ENCODE measurements at places on chromosomes 16 and 17.

DNA sequence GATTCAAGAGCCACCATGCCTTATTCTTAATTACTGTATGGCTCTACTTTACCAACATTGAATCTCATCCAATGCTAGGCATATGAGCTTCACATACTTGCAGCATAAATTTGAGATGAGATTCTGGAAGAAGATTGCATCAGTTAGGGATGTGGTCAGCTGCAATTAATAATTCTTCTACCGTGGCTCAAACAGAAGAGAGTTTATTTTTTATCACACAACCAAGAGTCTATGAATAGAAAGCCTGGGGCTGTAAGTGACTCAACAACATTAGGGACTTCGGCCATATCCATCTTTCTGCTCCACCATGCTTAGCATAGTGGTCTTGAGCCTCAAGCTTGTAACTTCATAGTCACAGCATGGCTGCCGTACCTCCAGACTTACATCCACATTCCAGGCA lies 179.4 kb upstream of the IRX6 start:
- no peak for DNase-seq

DNA sequence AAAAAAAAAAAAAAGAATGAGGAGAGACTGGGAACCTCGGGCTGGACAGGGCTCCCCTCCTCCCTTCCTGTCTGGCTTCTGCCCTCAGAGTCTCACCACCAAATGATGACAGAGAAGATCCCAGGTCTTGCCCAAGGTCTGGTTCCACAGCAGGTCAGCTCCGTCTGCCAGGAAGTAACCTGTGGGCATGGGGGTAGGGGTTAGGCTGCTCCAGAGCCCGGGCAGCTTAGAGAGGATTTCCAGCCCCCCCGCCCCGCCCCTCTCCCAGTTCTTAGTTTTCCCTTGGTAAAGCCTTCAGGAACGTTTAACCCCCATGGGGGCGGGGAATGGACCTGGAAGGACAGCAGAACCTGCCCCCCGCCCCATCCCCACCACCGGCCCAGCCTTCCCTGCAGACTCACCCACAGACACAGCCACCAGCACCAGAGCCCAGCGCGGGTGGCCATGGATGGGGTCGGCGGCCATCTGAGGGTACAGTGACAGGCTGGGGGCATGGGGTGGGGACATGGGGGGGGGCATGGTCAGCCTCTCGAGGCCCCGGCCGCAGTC lies 700 bp downstream of the TLCD2 start:
- DNase-seq, result no peak

GRCh38 chr16:29925105-29925756 lies 795 bp downstream of the KCTD13 start:
- no peak for DNase-seq

GRCh38 chr17:81071761-81072741 lies 37.1 kb downstream of the BAIAP2 start:
- DNase-seq, result no peak

- no peak for DNase-seq
These were observed 190.3 kb downstream of the RBFOX3 start for GRCh38 chr17:79420318-79421243.

GRCh38 chr17:750431-751037 lies 1.5 kb downstream of the GEMIN4 start:
- no peak for DNase-seq

DNA sequence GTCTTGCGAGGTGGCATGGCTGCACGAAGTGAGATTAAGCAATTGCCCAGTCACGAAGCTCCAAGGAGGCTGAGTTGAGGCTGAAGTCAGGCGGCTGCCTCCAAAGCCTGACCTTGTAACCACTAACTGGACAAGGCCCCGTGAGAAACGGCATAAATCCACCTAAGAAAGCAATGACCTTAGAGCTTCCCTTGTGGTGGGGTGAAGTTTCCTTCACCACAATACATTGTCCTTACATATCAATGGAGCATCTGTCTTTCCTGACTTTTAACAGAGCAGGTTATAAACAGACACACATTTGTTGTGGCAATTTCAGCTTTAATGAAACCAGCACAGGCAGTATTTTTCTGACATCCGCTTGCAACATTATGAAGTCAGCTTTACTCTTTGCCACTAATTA lies 2.5 kb upstream of the MED9 start:
- no peak for DNase-seq

GRCh38 chr16:22732959-22733358 lies 81.0 kb upstream of the HS3ST2 start:
- DNase-seq, result no peak

DNA sequence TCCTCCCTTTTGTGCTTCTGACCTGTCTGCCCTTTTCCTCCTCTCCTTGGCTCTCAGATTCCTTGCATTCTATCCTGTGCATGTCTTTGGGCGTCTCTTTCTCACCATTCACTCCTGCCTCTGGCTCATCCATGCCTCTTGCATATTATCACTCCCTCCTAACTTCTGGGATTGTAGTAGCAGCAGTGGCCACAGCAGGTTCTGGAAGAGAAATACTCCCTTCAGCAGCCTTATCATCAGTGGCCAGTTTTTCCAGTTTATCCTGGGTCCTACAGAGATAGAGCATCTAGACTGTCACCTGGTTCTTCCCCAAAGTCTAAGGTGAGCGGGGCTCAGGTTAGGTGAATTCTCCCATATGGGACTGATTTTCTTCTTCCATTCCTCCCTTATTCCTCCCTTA lies 354.0 kb upstream of the CCL2 start:
- no peak for DNase-seq

DNA sequence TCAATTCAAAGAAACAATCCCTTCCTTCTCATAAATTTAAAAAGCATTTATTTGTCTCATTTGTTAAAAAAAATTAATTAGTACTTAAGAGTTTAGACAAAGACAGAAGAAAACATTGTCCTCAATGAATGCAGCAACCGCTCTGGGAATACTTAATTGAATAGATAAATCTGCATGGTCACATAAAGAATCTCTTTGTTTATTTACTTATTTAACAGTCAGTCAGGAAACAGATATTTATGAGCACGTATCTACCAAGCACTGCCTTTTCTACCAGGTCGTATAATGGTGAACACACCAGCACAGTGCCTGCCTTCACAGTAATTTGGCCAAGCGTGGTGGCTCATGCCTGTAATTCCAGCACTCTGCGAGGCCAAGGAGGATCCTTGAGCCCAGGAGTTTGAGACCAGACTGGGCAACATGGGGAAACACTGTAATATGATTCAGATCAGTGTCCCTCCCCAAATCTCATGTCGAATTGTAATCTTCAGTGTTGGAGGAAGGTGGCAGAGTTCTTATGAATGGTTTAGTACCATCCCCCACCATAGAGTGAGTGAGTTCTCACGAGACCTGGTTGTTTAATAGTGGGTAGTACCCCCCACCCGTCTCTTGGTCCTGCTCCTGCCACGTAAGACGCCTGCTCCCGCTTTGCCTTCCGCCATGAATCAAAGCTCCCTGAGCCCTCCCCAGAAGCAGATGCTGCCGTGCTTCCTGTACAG lies 8.1 kb downstream of the WIPI1 start:
- DNase-seq, result no peak

- no peak for DNase-seq
These were observed 1.0 kb upstream of the MPDU1 start for GRCh38 chr17:7582396-7583252.

DNA sequence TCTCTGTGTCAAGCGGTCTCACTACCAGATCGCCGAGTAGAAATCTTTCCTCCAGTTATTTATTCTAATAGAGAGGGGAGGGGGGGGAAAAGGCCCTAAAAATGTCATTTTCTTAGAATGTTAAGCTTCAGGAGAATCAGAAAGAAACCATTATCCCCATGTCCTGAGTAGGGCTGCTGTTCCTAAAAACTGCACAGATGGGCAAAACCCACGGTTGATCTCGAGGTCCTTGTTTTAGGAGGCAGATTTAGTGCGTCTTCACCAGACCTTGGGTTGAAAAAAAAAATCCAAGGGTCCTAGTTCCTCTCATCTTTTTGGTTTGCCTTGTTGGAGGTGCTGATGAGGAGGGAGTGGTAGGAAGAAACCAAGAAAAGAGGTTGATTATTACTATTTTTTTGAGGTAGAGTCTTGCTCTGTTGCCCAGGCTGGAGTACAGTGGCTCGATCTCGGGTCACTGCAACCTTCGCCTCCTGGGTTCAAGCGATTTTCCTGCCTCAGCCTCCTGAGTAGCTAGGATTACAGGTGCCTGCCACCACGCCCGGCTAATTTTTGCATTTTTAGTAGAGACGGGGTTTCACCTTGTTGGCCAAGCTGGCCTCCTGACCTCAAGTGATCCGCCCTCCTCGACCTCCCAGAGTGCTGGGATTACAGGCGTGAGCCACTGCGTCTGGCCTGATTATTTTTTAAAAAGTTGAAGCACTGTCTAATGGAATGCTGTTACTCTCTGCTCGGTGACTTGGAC lies 1.4 kb downstream of the CBFB start:
- no peak for DNase-seq

GRCh38 chr16:9308356-9308801 lies 216.9 kb downstream of the HAPSTR1 start:
- no peak for DNase-seq

DNA sequence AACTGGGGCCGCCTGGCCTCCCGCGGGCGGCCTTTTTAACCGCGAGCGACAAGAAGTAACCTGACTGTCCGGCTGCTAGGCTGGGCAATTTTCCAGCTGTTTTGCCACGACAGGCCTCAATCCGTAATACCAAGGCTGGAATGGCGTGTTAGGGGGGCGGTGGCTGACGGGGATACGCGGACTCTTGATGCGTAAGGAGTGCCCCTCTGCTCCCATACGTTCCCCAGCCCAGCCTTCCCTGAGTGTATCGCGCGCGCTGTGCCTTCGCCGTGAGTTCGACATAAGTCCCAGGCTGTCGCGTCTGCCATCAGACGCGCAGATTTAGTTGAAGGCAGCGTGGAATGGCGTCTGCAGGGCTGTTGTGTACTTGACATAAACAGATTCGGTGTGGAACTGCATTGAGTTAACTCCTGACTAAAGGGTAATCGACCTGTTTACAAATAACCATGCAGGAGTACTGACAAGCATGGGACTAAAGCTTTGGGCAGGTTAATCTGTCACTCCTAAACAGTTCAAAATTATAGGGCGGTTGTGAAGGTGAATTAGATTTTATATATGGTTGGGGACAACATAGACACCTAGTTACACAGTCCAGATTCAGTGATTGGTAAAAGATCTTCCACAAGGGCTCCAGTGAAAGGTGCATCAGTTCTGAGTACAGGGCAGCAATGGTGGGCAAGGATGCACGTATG lies 16.6 kb upstream of the ERN1 start:
- no peak for DNase-seq

GRCh38 chr16:65932350-65933072 lies 434.0 kb upstream of the CDH5 start:
- no peak for DNase-seq

GRCh38 chr17:80892019-80892855 lies 99.4 kb upstream of the CHMP6 start:
- no peak for DNase-seq

- no peak for DNase-seq
These were observed 66.8 kb downstream of the C16orf78 start for GRCh38 chr16:49440156-49441065.

DNA sequence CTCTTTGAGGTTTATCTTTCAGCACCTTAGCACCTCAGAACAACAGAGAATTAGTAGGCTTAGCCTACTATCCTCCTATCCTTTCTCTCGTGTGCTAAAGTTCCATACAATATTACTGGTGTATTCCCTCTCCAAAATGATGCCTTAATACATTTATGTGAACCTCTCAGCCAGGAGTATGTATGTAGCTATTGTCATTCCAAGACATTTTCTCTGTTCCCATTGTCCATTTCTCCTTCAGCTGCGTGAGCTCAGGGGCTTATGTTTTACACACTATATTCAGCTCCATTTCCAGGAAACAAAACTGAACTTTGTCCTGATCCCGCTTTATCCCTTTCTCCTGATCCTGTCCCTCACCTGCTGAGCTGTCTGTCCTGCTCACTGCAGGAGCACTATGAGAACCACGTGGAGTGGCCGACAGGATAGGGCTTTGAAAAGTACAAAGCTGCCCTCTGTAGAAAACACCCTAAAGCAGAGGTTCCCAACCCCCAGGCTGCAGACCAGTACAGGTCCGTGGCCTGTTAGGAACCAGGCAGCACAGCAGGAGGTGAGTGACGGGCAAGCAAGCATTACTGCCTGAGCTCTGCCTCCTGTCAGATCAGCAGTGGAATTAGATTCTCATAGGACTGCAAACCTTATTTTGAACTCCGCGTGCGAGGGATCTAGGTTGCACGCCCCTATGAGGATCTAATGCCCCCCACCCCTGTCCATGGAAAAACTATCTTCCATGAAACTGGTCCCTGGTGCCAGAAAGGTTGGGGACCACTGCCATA lies 55.7 kb downstream of the CENPV start:
- DNase-seq, result no peak

GRCh38 chr17:60135951-60136666 lies 13.7 kb upstream of the CA4 start:
- DNase-seq, result no peak

DNA sequence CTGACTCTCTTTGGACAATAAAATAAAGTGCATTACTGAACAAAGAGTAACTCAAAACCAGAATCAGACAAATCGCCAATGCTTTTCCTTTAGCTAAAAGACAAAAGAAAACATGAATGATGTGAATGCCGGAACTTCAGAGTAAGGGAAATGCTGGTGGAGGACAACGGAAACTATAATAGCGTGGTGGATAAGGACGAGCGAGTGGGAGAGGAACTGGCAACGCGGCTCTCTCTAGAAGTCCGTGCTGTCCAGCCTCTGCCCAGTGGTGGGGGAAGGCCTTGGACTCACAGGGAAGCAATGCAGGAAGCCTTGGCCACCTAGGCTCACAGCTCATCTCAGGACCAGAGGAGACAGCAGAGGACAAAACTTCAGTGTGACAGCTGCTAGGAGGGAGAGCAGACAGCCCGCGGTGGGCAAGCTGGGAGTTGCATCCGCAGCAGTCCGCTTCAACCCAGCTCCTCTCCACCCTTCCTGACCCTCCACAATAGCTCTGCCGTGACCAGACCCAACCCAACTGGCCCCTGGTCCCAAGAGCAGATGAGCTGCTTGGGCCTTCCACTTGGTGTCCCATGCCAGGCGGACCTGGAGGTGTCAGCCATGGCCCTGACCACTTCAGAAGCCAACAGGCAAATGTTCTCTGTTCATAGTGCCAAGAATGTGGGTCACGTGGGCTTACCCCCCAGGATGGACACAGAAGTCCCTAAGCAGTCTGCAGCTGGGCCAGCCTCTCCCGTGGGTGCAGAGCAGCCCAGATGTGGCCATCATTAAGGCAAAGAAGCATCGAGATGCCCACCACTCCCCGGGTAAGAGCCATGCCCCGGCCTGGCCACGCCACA lies 5.3 kb upstream of the FAAP100 start:
- no peak for DNase-seq

- no peak for DNase-seq
These were observed 3.6 kb downstream of the MYO1C start for GRCh38 chr17:1488826-1489270.

GRCh38 chr16:21701271-21701670 lies 37.5 kb downstream of the OTOA start:
- DNase-seq, result no peak

DNA sequence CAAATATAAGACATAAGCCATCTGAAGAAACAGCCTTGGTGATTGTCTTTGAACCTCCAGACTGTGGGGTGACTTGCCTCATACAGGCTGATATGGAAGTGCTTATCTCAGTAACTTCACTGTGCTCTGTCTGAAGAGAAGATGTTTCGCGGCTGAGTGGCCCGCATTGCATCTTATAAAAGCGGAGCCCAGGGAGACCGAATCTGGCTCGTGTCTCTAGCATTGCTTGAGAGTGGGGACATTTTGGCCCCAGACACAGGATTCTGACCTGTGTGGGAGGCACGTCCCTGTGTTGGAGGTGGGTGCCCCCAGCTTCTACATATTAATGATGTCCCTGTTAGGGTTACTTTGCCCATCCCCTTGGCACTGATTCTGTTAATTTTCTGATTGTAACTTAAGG lies 66.4 kb downstream of the METRNL start:
- DNase-seq, result no peak

- peak; percentile 15 for DNase-seq
These were observed 415.1 kb downstream of the NPIPA8 start for GRCh38 chr16:17921357-17921978.
